ENCODE measurements at places on chromosomes 1 and 21.

DNA sequence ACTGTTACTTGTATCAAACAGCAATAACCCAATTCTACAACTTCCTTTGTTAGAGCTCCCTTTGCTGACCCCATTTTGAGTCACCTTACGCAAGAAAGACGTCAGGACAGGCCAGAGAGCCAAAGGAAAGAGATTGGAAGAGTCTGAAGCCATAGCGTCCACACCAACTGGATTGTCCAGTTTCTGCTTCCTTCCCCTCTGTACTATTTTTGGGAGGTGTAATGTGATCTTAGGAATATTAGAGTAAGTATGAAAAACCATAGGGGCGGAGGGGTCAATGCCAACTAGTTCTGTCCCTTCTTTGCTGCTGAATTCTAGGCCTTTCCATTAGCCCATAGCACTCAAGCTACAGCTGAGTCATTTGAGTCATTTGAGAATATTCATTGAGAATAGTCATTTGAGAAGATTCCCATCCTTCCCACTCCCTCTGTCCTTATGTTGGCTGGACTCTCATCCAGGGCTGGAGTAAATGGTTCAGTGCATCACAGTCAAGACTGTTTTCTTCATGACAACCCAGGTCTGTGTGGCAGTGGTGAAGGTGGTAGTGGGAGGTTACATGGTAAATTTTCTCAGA lies 14.8 kb upstream of the NFIA start:
- no peak for DNase-seq

DNA sequence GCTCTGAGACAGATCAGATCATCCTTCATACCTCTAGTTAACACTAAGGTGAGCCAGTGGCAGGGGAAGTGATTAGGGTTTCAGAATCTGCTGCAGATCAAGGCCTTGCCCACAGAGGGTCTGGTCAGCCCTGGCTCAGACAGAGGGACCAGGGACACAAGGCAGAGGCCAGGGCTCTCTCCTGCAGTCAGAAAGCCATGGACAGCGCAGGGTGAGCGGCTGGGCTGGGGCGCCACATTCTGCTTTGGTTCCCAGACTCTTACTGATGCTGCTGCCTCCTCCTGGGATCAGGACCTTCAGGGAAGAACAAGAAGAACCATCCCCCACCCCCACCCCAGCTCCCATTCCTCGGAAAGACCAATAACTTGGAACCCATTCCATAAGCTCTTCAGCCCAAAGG lies 43.1 kb downstream of the GPR161 start:
- no peak for DNase-seq

GRCh38 chr1:165915932-165916348 lies 88.5 kb downstream of the UCK2 start:
- DNase-seq = no peak

GRCh38 chr1:229098903-229099578 lies 171.9 kb upstream of the RAB4A start:
- DNase-seq = no peak

DNA sequence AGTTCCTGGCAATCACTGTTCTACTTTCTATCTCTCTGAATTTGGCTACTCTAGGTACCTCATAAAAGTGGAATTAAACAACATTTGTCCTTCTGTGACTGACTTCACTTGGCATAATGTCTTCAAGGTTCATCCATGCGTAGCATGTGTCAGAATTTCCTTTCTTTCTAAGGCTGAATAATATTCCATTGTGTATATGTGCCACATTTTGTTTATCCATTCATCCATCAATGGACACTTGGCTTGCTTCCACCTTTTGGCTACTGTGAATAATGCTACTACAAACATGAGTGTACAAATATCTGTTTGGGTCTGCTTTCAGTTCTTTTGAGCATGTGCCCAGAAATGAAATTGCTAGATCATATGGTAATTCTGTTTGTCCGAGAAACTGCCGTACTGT lies 14.7 kb downstream of the CACHD1 start:
- DNase-seq = no peak

GRCh38 chr1:5611851-5612250 lies 380.4 kb downstream of the NPHP4 start:
- DNase-seq = no peak

DNA sequence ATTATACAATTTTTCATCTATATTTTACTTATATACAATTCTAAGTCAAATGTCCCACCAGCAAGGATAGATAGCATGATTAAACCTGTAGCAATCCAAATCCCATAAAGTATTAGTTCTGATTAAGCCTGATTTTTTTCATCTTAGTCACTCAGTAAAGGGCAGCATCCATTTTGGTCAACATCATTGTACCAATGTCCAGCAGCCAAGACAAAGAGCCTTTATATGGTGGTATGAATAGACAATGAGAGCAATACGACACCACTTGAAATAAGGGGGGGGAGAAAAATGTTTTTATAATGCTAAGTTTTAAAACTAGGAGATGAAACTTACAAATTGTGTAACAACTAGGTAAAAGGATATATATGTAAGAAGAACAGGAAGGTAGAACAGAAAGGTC lies 7.4 kb downstream of the ZNF644 start:
- DNase-seq = no peak

DNA sequence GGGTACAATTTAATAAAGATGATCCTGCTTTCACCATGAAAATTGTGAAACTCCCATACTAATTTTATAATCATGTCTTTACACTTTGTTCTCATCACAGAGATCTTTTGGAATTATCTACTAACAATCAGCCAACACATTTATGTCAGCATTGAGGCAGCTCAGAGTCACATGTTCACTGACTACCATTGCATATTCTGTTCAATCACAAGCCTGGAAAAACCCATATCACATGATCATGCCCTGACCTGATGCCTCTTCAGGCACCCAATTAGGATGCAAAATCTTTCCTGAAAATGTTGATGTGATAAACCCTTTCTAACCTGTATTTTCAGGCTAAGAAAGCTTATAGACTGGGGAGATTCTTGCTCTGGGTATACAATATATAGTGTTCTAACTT lies 21.6 kb upstream of the RASAL2 start:
- no peak for DNase-seq

DNA sequence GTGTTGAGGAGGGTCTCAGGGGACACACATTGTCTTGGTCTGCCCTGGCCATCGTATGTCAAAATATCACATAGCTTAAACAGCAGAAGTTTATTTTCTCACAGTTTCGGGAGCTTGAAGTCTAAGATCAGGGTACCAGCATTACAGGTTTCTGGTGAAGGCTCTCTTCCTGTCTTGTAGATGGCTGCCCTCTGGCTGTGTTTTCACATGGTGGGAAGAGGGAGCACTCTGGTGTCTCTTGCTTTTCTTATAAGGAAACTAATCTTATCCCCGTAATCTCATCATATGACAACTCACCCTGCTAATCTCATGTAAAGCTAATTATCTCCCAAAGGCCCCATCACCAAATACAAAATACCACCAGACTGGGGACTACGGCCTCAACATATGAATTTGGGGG lies 246.9 kb upstream of the ST6GALNAC5 start:
- no peak for DNase-seq

- DNase-seq = no peak
These were observed at the start of gene C1orf226 for GRCh38 chr1:162381383-162381782. C1orf226 (plus strand) TSS chr1:162381728; CDS start chr1:162381902, 174 bp downstream.

- DNase-seq = no peak
These were observed 456 bp downstream of the PTPN14 start for GRCh38 chr1:214550857-214551435.

GRCh38 chr1:229380536-229381160 lies 37.8 kb upstream of the CCSAP start:
- DNase-seq = no peak

- no peak for DNase-seq
These were observed 416.9 kb upstream of the USP24 start for GRCh38 chr1:55632058-55632457.

DNA sequence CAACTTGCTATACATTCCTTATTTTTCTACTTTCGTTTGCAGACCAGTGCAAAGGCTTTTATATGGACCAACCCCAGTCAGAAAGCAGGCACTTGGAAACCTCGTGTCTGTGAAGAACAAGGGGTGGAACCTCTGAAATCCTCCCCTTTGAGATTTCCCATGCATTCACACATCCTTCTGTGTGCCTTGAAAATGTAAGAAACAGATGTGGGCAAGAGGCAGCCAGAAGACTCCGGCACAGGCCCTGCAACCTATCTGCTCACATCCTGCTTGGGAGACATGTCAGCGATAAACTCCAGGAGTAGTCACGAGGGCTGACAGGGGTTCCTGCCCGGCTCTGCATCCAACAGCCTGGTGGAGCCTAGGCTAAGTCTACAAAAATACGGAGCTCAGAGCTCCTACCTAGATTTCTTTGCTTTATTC lies 42.5 kb downstream of the ETS2 start:
- DNase-seq = no peak

- DNase-seq = no peak
These were observed 82.4 kb downstream of the SMYD2 start for GRCh38 chr1:214363386-214363785.

DNA sequence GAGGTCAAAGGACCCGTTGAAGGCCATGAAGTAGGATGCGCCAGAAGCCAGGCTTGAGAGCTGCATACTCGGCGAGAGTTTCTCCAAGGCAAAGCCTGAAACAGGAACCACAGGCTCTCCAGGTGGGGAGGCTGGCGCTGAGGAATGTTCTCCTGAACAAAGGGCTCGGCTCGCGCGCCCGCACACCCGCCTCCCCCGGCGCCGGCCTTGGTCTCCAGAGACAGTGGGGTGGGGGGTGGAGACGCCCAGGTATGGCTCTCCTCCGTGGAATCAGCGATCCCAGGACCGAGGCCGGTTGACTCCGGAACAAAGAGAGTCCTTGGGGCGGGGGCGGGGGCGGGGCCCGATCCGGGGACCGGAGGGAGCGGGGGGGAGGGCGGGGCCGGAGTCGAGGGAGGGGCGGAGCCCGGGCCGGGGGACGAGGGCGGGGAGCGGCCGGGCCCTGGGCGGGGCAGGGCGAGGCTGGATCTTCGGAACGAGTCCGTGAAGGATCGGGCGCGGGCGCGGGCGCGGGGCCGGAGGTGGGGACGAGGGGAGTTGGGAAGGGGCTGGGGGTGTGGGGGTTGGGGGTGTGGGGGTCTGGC lies 85.0 kb downstream of the NKAIN1 start:
- peak; percentile 57 for DNase-seq

GRCh38 chr1:166145499-166145898 lies 21.3 kb downstream of the FAM78B start:
- no peak for DNase-seq

DNA sequence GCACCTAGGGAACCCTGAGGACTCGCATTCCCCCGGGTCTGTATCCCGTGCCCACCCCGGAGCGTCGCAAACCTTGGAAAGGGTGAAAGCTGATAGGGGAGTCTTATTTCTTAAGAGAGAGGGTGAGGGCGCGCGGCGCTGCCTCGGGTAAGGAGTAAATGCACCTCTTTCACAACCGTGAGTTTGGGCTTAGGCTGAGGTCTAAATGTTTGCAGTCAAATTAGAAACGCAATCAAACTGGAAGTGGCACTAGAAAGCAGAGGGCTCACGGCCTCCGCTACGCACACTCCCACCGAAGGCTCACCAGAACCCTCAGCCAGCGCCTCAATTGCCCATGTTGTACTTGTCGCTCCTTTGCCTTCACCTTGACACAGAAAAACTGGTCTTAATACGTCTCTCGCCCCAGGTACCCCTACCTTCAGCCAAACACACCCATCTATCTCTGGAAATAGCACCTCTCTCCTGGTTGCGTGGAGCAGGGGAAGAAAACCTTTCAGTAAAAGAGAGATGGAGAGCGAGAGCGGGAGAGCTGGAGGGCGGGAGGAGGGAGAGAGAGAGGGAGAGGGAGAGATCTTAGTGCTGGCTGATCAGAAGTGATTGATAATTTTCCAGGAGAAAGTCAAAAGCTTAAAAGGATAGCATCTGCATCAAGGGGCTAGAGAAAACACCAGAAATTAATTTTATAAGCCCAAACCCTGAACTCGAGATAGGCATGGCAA lies 1.7 kb upstream of the HLX start:
- DNase-seq = no peak

- no peak for DNase-seq
These were observed 8.8 kb downstream of the FMN2 start for GRCh38 chr1:240100371-240100934.

GRCh38 chr1:240312872-240313271 lies 221.2 kb downstream of the FMN2 start:
- DNase-seq = no peak

GRCh38 chr1:21764615-21765423 lies 18.1 kb downstream of the USP48 start:
- no peak for DNase-seq

GRCh38 chr1:240212556-240212955 lies 120.9 kb downstream of the FMN2 start:
- no peak for DNase-seq

DNA sequence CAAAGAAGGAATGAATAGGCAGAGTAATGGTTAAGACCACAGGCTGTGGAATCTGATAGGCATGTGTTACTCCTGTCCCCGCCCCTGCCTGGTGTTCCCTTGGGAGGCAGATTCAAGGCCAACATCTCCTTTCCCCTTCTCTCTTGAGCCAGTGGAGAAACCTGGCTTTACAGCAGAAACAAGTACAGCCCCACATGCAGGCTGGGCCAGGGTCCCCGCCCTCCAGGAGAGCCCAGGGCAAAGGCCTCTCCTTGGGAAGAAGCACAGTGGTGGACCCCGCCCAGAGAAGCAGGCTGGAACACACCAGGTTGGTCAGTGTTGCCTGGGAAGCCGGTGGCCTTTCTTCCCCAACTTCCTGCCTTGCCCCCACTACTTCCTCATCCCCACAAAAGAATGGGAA lies 6.8 kb downstream of the C1orf167 start:
- no peak for DNase-seq

DNA sequence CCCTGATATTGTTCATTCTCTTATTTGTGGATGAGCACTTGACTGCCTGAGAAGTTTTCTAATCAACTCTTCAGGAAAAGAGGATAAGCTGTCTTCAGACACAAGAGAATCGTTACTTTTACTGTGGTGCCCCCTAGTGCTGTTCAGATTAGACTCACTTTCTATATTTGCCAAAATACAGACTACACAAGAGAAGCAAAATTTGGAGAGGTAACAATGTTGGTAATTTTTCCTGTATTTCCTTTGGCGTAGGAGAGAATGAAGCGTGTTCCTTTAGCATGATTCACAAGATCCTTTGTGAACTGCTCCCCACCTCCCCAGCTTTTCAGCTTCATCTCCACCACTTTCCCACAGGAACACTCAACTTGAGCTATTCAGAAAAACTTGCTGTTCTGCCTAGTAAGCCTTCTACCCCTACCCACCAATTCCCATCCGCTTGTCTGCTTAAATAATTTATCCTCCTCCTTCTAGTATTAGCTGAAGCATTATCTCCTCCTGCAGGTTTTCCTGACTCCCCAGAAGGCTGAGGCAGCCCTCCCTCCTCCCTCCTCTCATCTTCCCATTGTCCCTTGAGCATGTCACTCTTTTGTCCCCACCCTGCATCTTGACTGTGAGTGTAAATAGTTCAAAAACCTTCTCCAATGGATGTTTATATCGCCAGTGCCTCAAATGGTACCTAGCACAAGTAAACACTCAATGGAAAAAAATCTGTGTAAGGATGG lies 4.5 kb downstream of the TNFSF4 start:
- DNase-seq = peak; percentile 5

- no peak for DNase-seq
These were observed 3.7 kb upstream of the BGLAP start for GRCh38 chr1:156238248-156238647.

DNA sequence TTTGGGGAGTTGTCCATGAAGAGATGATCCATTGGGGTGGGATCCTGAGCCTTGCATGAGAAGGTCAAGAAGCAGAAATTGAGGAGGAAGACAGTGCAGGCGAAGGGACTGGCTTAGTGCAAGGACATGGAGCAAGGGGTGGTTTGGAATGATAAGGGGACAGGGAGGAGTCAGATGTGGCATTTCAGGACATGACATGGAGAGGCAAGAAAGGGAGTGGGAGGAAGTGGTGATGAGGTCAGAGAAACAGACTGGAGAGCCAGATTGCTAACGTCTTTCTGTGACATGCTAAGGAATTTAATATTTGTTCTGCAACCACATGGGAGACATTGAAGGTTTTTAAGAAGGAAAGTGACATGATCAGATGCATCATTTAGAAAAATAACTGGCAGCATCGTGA lies 346.8 kb upstream of the FMN2 start:
- DNase-seq = no peak
